Stimulated activated CD8-positive, alpha-beta memory T cell treated with anti-CD3 and anti-CD28 coated beads, Interleukin-15, amount 100 ng/mL, for 1 hour (primary cell): ENCODE measurements at places on chromosomes 13 and 19.

- no peak for DNase-seq
Measured at GRCh38 chr13:113350065-113350937, 13.6 kb downstream of the GRTP1 start.

- no peak for DNase-seq
Measured at GRCh38 chr13:35785576-35786303, 309.3 kb upstream of the MAB21L1 start.

GRCh38 chr13:95356916-95357315 lies 55.7 kb upstream of the ABCC4 start:
- DNase-seq, result no peak

GRCh38 chr13:112270951-112271350 lies 105.2 kb upstream of the SPACA7 start:
- no peak for DNase-seq

- DNase-seq, result no peak
Measured at GRCh38 chr13:75285310-75285709, 196.7 kb downstream of the TBC1D4 start.
